ENCODE measurements at places on chromosomes 6 and 20.

- ATAC-seq = no peak
These were observed 5.6 kb downstream of the PLAGL2 start for GRCh38 chr20:32201977-32202363.

DNA sequence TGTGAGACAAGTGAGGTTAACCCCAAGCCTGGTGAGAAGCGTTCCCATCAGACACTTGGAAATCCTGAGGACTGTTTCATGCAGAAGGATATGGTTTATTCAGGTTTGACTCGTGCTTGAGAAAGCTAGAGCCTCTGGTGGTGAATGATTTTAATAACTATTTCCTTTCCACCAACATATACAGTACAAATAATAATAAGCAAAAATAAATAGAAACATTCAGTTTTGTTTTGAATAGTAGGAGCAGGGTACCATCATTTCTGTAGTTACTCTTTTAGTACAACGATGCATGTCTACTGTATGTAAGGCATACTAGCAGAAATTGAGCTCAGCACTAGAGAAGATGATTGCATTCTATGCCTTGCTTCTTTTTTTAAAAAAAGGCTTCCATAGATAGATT is 33.5 kb downstream of the PLG start:
- no peak for ATAC-seq

DNA sequence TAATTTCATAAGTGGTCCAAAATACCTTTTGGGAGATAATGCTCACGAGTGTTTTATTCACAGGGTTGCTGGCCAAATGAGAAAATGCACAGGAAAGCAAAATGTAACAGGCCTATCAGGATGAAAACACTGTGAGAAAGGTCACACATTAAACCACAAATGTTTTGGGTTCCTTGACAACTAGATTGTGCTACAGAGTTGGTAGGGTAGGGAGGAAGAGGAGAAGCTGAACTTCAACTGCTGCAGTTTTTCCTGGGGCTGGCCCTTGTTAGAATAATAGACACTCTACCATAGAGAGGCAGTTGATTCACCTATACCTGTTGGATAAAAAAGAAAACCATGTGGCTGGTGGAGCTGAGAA is 28.1 kb upstream of the PAQR8 start:
- no peak for ATAC-seq

GRCh38 chr6:163688739-163689362 is 274.3 kb downstream of the QKI start:
- ATAC-seq = peak; percentile 96

DNA sequence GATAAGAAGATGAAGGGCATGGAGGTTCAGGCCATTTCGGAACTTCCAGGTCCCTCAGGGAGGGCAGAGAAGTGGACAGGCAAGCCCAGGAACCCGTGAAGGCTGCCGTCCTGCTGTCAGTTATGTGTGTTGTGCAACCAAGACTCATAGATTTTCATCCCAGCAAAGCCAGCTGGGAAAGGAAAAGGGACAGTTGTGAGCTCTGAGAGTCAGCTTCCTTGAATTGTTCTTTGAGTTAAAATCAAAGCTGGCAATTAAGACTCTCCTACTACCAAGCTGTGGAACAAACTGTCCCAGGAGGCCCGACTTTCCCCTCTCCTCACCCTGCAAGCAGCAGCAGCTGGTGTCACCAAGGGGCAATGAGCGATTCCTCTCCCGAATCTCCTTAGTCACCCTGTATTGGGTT is 46.3 kb upstream of the IYD start:
- no peak for ATAC-seq

DNA sequence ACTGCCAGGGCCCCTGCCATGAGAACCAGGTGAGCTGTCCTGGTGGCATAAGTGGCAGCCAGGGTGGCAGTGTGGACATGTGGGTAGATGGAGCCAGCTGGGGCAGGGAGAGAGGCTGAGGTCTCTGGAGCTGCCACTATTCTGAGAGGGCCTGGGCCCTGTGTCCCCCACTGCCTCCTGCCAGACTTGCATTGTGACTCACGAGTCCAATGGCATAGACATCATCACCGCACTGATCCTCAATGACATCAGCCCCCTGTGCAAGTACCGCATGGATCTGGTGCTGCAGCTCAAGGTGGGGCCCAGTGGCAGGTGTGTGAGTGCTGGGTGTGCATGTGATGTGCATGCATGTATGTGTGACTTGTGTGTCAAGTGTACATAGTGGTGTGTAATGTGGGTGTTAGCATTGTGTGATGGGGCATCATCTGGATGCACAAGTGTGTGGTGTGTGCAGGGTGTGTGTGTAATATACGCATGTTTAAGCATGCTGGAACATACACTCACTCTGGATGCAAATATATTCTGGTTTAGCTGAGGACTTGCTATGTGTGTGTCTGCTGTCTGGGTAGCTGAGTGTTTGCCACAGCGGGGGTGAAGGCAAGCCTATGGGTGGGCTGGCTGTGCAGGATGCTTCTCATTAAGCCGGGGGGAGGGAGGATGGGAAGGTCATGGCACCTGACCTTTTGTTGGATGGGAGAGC is 25.1 kb downstream of the UQCC2 start:
- ATAC-seq = peak; percentile 95

DNA sequence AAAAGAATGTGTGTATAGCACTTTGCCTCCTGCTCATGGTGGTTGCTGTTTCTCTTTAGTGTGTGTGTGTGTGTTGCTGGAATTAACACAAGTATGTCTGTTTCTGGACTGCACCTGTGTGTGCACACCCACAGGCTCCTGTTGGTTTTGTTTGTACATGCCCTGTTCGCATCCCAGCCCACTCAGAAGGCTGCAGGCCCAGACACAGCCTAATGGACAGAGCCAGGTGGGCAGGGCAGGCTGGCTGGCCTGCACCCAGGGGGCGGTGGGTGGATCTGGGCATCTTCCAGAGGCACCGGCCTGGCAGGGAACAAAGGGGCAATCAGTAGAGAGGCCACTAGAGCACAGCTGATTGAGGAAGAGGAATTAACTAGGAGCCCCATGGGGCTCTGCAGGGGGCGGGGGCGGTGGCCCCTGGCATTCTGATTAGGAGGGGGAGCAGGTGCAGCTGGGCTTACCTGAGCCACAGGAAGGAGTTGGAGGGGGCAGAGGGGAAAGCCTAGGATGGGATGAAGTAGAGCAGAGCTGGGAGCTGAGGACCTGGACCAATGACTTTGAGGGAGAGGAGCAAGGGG is 21.9 kb downstream of the CD40 start:
- ATAC-seq = peak; percentile 6

GRCh38 chr6:104239971-104240370 is 619.7 kb downstream of the HACE1 start:
- no peak for ATAC-seq

DNA sequence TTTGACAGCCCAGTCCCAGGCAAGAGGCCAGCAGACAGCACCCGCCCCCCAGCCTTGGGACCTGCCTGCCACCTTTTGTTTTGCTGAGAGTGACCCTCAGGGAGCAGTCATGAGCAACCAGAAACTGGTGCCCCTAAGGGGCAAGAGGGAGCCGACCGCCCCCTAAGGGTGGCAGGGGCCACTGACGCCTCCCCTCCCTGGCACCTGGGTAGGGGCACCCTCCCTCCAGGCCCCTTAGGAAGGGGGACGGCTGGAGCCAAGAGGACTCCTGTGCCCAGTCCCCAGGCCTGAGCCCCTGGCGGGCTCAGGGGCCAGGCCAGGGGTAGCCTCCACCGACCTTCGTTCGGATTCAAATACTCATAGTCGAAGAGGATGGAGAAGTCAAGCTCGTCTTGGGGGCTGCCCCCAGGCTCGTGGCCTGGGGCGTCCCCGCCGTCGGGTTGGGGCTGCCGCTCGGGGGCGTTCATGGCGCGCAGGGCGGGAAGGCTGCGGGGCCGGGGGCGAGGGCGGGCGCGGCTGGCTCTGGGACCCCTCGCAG is 417 bp downstream of the NFATC2 start:
- peak; percentile 36 for ATAC-seq

DNA sequence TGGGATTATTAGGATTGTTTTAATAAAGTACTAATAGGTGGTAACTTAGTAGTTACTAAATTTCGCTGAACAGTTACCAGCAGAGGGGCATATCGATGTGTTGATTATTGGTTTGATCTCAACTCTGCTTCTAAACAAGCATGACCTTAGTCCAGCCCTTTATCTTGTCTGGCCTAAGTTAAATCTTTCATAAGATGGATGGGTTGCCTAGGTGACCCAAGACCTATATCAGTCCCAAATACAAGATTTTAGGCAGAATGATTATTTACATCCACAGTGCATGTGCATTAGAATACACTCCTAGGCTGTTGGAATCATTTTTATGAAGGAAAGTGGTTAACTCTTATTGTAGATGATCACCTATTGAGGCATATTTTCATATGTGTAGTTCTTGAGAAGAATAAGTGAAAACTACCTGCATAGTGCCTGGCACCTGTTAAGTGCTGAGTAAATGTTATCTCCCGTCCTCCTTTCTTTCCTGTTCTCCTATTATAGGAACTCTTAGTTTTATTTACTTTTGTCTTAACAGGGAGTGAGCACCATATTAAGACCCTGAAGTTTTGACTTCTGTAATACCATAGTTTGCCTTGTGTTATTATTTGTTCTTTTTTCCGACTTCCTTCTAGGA is 1.1 kb downstream of the HSF2 start:
- ATAC-seq = no peak

- ATAC-seq = peak; percentile 74
These were observed 17.4 kb downstream of the HSPA12B start for GRCh38 chr20:3749689-3750531.

DNA sequence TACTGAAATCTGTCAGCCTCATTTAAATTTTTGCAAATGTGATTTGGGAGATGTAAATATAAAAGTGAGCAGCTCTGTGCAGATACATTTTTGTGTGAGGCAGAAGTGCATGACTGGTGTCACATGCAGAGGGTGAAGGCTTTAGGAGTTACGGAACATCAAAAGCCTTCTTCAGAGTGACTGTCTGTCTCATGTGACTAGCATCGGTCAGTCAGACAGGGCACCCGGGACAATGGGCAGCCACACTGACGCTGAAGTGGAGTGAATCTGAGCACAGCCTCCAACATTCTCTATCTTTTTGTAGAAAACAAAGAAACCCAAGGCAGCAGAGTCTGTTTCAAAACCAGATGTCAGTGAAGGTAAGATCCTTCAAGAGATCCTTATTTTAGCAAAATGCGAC is 7.9 kb upstream of the FAM209A start:
- ATAC-seq = no peak

- no peak for ATAC-seq
These were observed 16.2 kb downstream of the FKBP1A start for GRCh38 chr20:1376408-1377270.

- no peak for ATAC-seq
These were observed 7.8 kb upstream of the NCOA3 start for GRCh38 chr20:47493963-47494293.

DNA sequence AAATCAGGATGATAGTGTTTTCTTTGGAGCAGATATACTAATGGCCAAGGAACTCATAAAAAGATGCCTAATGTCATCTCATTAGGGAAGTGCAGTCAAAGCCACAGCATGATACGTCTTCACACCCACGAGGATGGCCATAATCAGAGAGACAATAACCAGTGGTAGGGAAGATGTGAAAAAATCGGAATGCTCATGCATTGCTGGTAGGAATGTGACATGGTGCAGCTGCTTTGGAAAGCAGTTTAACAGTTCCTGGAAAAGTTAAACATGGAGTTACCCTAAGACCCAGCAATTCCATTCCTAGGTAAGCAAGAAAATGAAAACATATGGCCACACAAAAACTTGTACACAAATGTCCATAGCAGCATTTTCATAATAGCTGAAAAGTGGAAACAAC is 29.9 kb downstream of the BCAS1 start:
- ATAC-seq = no peak

DNA sequence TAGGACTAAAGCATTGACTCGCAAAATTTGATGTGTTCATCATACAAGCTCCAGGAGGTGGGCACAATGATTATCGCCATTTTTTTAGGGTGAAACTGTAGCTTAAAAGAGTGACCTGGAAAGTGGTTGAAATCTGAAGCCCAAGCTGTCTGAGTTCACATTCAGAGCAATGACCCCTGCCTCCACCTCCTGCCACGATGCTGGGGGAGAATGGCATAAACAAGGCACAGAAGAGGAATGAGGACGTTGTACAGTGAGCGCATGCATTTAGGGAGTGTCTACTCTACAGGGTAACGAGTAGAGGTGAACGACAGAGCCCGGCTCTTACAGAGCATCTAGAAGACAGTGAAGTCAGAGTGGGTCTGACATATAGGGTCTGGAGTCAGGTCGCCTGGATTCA is 37.2 kb downstream of the CNKSR3 start:
- ATAC-seq = no peak

DNA sequence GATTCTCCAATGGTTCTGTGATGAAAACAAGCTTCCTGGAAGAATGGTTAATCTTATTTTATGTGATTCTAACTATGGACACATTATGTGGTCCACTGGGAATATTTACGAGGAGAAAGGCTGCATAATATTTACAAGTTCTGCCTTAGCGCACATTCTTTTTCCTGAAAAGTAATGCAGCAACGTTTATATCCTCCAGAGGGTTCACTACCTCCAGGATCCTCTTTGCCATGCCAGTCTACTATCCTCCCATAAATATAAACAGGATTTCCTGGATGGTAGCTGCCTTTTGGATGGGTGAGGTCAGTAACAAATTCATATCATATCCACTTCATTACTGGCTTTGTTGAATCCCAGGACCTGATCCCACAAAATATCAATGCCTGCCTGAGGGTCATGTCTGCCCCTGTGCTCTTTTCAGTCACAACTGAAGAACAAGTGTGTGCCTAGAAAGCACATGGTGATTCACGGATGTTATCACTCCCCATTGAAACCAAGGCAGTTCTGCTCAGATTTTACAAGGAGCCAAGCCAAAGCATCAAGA is 30.4 kb downstream of the ADGRF5 start:
- no peak for ATAC-seq

GRCh38 chr20:11124849-11125505 is 451.2 kb upstream of the JAG1 start:
- ATAC-seq = no peak

- ATAC-seq = no peak
These were observed 52.9 kb upstream of the FABP7 start for GRCh38 chr6:122726649-122727048.

GRCh38 chr6:63565058-63565726 is 7.1 kb upstream of the LOC128125822 start:
- ATAC-seq = no peak

DNA sequence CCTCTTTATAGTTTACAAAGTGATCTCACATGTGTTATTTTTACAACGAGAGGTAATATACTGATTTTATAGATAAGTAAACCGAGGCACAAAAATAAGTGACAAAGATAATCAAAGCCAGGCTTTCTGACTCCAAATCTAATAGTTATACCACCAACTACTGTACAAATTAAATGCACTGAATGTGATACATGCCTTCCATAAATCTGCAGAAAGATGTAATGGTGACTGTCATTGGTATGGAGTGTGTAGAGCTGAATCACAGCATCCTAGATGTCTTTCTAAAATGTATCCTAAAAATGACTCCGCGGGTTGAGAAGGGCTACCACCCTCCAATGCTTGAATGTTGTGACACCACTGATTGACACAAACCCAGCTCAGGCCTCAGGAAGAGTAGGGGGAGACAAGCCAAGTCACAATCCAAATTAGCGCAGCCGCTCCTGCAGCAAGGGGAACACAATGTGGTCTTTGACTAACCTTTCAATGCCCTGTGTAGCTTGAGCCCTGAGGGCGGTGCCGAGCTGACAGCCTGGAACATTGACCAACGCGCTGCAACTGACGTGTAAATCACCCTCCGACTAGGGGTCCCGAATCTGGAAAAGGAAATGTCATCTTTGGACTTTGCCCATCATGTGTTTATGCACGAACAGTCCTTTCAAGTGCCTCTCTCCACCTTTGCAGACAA is 136.8 kb downstream of the OLIG3 start:
- no peak for ATAC-seq

All from motor neuron (in vitro differentiated cells).